ENCODE measurements at places on chromosomes 5 and 9.

DNA sequence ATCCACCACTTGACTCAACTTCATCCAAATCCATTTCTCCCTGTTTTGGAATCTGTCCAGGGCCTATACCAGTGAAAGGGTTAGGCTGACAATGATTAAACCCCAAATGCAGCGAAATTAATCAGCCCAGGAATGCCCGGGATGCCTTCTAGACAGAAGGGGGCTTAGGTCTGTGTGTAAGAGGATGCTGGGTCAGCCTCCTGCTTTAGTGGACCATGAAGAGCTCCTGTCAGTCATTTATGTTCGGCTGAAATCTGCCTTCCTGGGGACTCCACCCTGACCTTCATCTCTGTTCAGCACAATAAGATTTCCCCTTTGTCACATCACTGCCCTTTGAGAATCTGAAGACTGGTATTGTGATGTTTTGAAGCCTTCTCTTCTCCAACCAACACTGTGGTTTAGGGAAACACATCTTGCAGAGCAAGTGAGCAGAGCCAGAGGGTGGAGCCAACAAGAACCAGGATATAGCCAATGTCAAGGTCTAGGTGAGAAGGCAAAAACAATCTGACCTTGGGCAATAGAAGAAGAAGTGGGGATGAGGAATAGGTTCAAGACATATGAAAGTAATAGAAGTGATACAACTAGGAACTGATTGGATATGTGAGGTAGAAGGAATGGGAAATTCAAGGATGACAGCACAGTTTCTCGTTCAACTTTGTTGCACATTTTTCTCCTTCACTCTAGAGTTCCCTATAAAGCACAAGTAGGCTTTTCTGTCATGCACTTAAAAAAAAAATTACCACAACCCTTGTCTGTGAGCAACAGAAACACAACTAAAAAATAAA is 234.4 kb downstream of the ARHGAP26 start:
- no peak for DNase-seq

DNA sequence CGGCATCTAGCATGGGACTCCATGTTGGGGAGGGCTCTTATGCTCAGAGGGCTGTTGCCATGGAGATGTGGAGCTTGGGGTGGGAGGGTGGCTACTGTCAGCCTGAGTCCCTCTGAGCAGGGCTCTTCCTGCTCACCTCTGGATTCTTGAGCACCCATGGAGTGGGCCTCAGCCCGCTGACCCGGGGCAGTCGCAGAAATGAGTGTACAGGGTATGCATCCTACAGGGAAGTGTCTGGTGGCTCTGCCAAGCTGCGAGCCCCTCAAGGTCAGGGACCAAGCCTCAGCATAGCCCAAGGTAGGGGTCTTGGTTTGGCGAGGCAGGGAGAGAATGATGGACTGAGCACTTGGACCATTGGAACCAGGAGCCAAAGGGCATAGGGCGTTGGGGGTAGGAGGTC is 104.1 kb downstream of the DAB2IP start:
- no peak for DNase-seq

- no peak for DNase-seq
Measured at GRCh38 chr5:176789873-176790615, 20.3 kb upstream of the UNC5A start.

GRCh38 chr5:9335754-9336495 is 209.9 kb downstream of the SEMA5A start:
- DNase-seq: no peak

- DNase-seq: no peak
Measured at GRCh38 chr5:160799184-160799583, 52.8 kb downstream of the ATP10B start.

GRCh38 chr5:82817897-82818676 is 259.1 kb downstream of the TMEM167A start:
- no peak for DNase-seq

- DNase-seq: peak; percentile 16
Measured at GRCh38 chr5:72210888-72211678, 103.8 kb downstream of the MAP1B start.

DNA sequence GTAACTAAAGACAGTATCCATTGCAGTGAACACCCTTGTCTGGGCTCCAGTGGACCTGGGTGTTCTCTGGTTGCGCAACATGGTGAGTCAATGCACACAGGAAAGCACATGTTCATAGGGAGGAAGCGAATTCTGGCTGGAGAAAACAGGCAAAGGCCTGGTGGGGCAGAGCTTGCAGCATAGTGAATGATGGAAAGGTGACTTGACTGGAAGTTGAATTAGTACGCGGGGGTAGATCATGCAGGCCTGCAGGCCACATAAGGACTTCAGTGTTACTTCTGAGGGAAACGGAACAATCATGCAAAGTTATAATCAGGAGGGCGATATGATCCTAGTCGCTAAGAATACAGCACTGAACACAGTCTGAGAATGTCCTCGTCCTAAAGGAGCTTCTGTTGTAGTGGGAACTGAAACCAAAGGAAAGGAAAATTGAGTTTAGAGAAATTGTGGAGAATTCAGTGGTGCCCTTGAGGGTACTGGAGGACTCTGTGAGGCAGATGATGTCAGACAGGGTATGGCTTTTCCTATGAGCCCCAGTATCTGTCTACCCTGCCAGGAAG is 71.9 kb upstream of the RANBP3L start:
- DNase-seq: no peak

DNA sequence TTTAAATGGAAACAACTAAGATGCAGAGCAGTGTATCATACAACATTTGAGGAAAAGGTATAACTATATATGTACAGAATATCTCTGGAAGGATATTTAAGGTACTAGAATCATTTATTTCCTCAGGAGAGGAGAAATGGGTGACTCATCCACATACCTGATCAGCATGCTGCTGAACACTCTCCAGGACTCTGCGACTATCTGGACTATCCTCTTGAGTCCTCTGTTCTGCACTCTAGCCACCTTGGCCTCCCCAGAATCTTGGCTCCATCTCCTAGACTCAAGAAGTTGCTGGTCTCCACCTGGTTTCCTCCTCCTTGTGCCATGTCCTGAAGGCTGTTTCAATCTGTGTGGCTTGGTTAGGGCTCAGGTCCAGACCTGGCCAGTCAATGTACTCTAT is 8.8 kb upstream of the PRDM6 start:
- no peak for DNase-seq

- DNase-seq: no peak
Measured at GRCh38 chr9:71908825-71909224, 2.2 kb downstream of the ABHD17B start.

- no peak for DNase-seq
Measured at GRCh38 chr5:102931085-102931725, 176.1 kb downstream of the PAM start.

DNA sequence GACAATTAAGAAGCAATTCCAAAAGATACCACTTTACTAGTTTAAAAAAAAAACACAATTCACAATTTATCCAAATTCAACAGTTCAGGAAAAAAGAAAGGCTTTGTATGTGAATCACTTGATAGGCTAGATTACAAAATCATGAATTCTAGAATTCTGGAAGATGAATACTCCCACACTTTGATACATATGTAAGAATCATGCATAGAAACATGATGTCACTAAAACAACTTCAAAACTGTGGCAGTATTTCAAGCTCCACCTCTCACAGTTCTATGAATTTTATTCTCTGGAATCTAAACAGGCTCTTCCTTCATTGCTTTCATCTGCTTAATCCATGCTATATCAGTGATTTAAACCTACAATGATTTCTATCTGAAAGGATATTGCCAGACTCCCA is 51.0 kb downstream of the GNAQ start:
- no peak for DNase-seq

GRCh38 chr5:132889501-132889900 is 16.0 kb downstream of the LEAP2 start:
- DNase-seq: no peak

DNA sequence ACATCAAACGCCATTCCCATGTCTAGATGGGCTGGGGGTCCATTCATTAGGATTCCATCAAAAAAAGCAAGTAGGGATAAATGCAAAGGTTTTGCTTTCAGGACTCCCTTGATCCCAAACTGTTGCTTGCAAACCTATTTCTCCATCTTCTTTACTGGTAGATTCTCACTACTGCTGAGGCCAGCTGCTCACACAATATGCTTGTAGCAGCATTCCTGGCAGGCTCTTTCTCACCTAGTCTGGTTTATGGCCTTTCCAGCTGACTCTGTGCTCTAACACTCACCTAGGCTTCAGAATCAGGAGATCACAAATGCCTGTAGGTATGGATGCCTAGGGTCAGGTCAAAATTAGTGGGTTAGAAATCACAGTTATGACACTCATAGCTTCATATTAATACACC is 274.7 kb downstream of the GABRB2 start:
- DNase-seq: no peak

DNA sequence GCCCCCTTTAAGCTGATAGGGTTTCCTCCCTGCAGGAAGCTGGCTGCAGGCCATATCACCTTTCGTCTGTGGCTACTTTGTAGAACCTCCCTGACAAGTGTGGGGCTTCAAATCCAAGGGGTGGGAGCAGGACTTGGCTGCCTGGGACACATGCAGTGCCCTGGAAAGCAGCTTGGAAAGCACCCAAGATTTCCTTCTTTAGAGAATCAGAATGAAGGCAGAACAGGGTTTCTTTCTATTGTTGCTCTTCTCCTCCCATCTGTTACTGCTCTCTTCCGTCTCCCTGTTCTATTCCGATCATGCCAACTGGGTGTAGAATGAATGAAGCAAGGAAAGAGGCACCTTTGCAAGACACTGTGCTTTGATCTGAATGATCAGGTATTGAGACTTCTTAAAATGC is 282.2 kb downstream of the MED10 start:
- DNase-seq: no peak

DNA sequence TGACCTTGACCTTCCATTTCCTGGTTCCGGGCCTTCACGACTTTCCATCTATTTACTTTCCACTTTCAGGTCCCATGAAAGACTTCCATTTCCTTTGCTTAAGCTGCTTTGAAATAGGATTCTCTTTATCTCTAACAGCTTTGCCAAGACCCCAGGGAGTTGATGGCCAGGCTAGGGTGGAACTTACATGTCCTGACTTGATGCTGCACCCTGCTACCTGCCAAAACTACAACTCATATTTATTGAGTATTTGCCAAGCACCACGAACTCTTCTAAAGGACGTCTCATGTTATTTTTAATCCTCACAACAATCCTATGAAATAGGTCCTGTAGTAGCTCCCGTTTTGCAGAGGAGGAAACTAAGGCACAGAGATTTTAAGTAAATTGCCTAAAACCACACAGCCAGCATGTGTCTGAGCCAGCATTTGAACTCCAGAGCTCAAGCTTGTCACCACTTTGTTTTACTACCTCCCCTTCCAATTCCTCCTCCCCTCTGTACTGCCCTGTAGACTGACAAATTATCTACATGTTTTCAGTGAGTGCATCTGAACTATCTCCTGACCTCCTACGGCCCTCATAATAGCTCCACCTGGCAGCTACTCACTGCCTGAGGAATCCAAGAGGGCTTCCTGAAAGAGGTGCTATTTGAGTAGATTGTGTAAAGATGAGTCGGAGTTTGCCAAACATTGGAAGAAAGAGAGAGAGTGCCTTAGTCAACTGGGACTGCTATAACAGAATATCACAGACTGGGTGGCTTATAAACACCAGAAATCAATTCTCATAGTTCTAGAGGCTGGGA is 38.4 kb upstream of the SMIM23 start:
- no peak for DNase-seq

- DNase-seq: no peak
Measured at GRCh38 chr5:160547061-160547460, 125.4 kb downstream of the PTTG1 start.

DNA sequence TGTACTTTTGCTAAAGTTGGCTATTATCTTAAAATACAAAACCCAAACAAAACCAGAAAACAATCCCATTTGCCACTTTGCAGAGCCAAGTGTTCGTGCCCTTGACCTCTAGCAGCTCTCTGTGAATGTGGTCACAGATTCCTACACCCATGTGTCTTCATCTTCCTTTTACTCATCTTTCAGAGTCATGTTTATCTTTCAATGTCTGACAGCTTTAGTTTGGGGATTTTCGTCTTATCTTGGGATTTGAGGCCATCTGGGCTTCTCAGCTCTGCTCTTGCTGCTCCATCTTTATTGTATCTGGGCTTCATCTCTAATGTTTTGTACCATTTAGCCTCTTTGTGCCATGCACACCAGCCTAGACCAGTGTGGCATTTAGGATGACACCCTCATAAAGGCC is 81.0 kb downstream of the DAPK1 start:
- no peak for DNase-seq

GRCh38 chr9:14585730-14586473 is 107.3 kb downstream of the ZDHHC21 start:
- no peak for DNase-seq

GRCh38 chr9:35697486-35697885 is 7.8 kb upstream of the TPM2 start:
- no peak for DNase-seq

GRCh38 chr9:112793213-112793810 is 42.8 kb downstream of the SNX30 start:
- DNase-seq: peak; percentile 76

GRCh38 chr5:154866841-154867240 is 8.4 kb downstream of the CNOT8 start:
- no peak for DNase-seq

- DNase-seq: no peak
Measured at GRCh38 chr9:124263213-124263612, 5.5 kb downstream of the NEK6 start.

GRCh38 chr9:76609285-76610010 is 150.5 kb downstream of the GCNT1 start:
- no peak for DNase-seq

- peak; percentile 50 for DNase-seq
Measured at GRCh38 chr9:124660341-124660801, 110.7 kb downstream of the NR6A1 start.

DNA sequence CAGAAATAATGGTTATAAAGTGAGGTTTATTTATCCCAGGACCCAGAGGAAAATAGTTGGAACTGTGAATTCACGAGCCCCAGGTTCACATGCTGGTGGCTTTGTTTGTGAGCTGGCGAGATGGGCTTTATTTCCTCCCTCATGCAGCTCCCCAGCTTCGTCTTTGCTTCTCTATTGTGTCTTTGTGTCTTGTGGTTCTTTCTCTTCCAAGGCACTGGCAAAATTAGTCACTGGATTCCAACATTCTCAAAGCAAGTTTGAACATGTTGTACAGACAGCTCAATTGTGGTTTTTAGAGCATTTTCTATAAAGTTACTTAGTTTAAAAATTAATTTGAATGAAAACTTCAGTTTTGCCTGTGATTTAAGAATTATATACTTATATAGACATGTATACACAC is 7.2 kb downstream of the NDUFS6 start:
- no peak for DNase-seq

- DNase-seq: no peak
Measured at GRCh38 chr5:180018347-180019060, 53.1 kb downstream of the RNF130 start.

DNA sequence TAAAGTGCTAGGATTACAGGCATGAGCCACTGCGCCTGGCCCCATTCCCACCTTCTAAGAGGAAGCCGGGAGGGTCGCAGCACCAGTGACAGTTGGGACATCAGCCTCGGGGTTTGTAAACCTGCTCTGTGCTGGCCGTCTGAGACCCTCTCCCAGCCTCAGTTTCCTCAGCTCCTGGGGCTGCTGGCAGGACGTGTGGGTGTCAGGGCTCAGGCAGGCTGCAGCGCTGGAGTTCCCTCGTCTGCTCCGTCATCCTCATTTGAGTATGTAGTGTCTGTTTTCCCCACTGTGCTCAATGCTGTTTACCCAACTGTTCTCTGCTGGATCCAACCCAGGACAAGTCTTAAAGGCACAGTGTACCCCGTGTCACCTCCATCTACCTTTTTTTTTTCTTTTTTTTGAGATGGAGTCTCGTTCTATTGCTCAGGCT is 2.0 kb upstream of the NINJ1 start:
- no peak for DNase-seq

Data from erythroblast (primary cell).